ENCODE measurements at places on chromosomes 5 and 9.

- DNase-seq, result no peak
These were observed 87.8 kb upstream of the HSPA9 start for GRCh38 chr5:138663009-138663408.

- peak; percentile 4 for DNase-seq
These were observed 40.0 kb downstream of the TMEM252 start for GRCh38 chr9:68500457-68501381.

- DNase-seq, result no peak
These were observed 12.6 kb downstream of the ANKDD1B start for GRCh38 chr5:75623846-75624245.

DNA sequence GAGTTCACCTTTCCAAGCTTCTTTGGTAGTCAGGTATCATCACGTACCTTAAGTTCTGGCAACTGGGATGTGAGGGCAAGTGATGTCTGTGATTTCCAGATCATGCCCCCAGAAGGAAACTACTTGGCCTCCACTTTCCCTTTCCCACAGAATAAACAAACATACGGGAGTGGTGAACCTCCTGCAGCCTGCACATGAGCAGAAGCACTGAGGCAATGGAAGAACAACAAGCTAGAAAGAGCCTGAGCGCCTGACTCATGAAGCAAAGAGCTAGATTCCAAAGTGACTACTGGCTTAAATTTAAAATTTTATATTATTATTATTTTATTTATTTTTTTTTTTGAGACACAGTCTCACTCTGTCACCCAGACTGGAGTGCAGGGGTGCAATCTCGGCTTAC, 35.0 kb downstream of the ARL15 start:
- DNase-seq, result no peak

DNA sequence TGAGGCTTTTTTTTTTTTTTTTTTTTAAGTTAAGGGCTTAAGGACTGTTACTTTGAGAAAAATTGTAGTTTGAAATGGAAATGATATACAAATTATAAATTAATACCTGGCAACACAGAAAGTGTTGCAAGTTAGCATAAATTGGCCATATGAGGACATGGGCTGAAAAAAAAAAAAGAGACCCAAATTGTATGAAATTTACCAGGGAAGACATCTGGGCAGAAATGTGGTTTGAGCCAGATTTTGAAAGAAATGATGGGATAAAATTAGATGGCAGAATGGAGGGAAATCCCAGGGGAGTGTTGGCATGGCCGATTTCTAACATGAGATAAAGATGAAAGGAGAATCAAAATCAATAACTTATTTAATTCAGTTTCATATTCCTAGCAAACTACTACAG, 472.1 kb downstream of the CTNND2 start:
- DNase-seq, result no peak

DNA sequence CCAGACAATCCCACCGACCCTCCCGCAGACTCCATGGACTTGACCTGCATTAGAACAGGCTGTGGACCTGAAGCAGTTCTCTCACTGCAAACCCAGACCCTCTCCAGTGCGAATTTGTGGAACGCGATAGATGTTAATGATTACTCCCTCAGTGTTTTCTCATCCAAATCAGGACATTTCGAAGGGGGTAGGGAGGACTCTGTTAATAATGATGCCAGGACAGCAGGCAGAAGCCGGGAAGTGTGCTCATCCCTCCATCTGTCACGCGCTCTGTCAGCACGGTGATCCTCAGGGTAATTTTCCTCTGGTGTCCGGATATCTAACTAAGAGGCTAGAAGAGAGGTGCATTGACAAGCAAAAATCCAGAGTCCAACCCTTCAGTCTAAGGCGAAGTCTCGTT, 18.8 kb downstream of the RAPGEF1 start:
- no peak for DNase-seq

DNA sequence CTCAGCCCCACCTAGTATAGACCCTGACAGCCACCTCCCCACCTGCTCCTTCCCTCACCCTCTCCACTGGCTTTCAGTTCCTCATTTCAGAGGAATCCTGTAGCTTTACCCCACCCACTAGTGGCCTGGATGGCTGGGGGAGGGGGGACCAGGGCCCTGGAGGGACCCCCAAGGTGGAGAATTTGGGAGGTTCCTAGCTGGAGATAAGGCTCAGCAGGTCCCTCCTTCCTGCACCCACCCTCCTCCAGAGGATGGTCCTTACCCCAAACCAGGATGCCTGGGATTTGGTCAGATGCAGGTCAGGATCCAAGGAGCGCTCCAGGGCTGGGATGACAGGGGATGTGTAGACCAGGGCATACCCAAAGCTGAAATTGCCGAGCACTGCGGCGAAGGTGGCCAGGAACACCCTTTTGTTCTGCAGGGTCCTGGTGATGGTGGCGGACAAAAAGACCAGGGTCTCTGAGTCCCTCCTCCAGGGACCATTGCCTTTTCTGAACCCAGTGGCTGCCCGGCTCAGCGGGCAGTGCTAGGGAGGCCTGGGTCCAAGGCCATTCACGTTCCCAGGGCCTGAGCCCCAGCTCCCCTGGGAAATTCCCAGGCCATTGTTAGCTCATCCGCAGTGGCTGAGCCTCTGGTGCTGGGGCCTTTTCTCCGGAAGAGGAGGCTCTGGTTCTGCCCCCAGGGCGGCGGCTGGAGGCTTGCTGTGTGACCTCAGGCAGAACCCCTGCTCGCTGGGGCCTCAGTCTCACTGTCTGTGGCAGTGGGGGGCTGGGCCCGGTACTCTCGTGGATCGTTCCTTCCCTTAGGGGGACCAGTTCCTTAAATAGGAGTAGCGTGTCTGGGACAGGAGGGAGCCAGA, 678 bp downstream of the SLC2A6 start:
- no peak for DNase-seq

DNA sequence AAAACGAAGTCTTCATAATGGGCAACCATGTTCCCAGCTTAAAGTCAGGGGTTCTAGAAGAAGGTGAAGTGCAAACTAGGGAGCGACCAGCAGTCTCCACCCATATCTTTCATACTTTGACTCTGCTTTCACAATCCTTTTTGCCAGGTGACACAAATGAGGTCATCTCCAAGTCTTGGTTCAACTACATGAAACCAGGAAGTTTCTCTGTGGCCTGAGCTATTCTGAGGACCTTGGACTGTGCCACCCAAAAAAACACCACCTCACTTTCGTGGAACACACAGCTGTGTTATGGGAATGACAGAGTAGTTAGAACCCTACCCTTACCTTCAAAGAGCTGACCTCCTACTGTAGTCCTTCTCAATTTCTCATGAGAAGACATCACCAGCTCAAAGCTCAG, 309.2 kb downstream of the AGTPBP1 start:
- DNase-seq, result no peak

DNA sequence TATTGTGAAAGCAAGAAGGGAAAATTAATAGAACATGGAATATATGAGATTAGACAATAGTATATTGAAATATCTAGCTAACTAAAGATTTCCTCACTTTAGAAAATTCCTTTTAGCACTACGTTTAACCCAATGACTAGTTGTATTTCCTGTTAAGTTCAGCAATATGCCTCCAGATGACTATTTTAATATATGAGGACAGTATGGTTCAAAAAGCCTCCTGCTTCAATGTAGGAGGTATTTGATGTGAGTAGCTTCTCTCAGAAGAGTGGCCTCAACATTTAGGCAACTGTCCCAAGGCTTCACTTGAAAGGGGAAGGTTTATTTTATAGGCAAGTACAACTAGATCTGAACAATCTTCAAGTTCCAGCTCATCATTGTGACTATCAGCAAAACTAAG, 2.0 kb upstream of the MEF2C start:
- no peak for DNase-seq

DNA sequence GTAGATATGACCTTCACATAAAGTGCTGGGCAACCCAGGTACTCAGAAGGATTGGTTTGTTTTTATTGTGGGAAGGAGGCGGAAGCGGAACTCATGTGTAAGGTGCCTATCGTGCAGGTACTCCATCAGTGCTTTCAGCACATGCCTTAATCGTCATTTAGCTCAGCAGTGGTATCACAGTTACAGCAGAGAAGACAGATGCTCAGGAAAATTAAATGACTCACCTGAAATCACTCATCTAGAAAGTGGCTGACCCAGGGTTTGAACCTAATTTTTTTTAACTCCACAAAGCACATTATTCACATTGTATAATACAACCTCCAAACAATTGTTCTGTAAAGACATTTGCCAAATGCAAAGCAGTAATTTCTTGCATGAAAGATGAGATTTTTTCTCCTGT, 2.2 kb downstream of the C5orf46 start:
- no peak for DNase-seq

Measured in HS-27A (cell line).